ENCODE measurements at places on chromosomes 5 and 9.

DNA sequence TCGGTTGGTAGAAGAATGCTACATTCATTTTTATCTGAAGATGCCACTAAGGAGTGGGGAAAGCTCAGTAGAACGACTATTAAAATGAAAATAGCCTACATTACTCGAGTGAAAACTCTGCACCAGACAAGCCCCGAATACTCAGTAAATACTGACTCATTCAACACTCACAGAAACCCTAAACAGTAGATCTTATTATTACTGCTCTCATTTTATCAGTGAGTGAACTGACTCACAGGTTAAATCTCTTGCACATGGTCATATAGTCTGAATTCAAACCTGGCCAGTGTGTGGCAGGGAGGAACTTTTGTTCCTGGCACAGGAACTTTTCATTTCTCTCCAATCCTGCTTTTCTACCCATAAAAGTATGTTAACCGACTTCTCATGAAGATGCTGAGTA lies 9.6 kb upstream of the PAPPA start:
- DNase-seq, result no peak

DNA sequence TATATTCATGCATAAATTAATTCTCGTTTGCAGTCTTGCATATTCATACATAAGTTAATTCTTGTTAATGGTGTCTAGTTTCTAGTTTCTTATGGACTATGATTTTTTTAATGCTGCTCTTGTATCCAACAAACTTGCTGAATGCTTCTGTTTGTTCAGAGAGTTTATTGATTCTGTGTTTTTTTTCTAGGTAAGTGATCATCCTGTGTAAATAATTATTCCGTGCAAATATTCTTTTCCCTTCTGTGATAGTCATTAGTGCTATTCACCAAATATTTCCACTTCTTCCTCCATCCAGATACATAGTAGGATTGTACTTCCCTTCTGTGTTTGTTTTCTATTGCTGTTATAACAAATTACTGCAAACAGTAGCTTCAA lies 35.8 kb upstream of the SHISAL2B start:
- no peak for DNase-seq

DNA sequence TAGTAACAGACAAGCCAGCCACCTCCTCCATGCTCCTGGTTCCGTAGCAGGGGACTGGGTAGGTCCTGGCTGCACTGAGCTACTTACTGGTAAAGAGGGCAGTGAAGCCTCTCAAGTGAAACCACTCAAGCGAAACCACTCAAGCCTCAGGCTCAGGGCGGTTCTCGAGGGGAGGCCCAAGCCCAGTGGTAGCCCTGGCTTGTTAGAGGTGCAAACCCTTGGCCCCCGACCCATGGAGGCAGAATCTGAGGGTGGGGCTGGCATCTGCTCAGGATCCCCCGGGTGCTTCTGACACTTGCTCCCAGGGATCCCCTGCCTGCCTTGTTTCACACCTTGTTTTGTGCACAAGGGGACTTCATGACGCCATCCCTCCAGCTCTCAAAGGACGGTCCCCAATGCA lies 76.5 kb upstream of the OLFM1 start:
- no peak for DNase-seq

DNA sequence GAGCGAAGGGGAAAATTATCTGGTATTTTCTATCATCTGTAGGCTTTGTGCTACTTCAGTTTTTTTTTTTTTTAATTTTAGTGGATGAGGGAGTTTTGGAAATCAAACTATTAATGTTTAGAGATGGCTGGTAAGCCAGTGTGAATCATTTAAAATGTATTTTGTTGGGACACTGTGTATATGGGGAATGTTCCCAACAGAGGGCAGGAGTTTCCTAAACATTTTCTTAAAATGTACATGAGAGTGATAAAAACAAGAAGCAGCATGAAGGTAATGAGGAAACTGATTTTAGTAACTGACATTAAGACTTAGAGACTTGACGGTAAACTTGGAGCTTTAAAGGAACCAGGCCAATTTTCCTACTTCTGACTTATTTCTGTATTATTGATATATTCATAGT lies 68.2 kb upstream of the ITGA2 start:
- no peak for DNase-seq

GRCh38 chr5:78245136-78245535 lies 49.4 kb downstream of the AP3B1 start:
- no peak for DNase-seq

DNA sequence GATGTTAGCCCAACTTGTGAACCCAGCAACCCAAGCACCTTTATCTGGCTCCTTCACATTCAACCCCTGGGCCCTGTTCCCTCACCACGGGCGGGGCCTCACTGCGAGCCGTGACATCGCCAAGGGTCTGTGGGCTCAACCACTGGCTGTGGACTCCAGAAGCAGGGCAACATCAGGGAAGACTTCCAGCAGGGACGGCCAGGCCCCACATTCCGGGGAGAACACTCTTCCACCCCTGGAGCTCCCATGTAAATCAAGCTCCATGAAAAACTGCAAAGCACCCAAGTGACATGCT lies 175.3 kb downstream of the ERCC6L2 start:
- no peak for DNase-seq

GRCh38 chr5:150596826-150597225 lies 43.6 kb upstream of the SYNPO start:
- no peak for DNase-seq

DNA sequence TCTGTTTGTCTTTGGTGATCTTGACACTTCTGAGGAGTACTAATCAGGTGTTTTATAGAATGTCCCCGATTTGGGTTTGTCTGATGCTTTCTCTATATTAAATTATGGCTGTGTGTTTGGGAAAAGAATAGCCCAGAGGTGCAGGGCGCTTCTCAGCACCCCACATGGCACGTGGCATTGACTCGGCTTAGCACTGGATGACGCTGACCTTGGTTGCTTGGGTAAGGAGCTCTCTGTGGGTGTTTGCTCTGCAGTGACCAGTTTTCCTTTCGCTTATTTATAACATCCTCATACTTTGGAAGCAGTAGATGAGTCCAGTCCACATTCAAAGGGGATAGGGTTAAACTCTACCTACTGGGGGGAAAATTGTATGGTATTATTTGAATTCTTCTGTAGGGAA lies 12.5 kb upstream of the FAM120AOS start:
- no peak for DNase-seq

- DNase-seq, result no peak
Observed at GRCh38 chr9:70978085-70978484, 143.3 kb downstream of the TRPM3 start.

DNA sequence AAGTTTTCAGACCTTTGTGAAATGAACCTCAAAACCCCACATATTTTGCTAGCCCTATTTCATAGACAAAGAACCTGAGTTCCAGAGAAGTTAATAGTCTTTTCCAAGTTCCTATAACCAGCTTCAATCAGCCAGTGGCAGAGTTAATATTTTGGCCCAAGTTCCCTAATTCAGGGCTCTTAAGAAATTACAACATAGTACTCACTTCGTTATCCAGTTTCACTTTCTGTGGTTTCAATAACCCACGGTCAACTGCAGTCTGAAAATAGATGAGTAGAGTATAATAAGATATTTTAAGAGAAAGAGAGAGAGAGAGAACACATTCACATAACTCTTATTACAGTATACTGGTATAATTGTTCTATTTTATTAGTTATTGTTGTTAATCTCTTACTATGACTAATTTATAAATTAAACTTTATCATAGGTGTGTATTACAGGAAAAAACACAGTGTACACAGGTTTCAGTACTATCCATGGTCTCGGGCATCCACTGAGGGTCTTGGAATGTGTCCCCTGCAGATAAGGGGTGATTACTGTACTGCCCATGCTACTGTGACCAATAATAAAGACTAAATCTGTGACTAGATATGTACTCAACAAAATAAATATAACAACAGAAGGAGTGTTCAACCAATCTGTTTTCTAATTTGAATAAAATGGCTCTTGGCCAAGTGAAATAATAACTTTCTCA lies 9.3 kb upstream of the MYOT start:
- no peak for DNase-seq

DNA sequence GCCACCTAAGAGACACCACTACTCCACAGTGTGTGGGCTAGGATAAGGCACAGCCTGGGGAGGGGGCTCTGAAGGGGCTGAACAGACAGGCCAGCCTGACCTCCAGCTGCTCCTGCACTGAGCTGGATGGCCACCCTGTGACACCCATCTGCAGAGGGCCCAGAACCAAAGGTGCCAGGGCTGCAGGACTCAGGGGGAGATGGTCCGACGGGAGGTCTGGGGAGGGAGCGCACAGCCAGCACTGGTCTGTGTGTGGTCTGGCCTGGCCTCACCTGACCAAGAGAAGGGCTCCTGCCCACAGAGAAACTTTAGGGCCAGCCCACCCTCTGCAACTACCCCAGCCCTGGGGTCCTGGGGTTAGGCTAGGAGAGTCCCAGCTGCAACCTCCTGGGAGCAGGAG lies 789 bp downstream of the LTC4S start:
- DNase-seq, result no peak

- DNase-seq, result no peak
Observed at GRCh38 chr5:175060257-175060656, 335.9 kb downstream of the MSX2 start.

GRCh38 chr5:87361536-87362213 lies 51.1 kb downstream of the CCNH start:
- DNase-seq, result no peak

DNA sequence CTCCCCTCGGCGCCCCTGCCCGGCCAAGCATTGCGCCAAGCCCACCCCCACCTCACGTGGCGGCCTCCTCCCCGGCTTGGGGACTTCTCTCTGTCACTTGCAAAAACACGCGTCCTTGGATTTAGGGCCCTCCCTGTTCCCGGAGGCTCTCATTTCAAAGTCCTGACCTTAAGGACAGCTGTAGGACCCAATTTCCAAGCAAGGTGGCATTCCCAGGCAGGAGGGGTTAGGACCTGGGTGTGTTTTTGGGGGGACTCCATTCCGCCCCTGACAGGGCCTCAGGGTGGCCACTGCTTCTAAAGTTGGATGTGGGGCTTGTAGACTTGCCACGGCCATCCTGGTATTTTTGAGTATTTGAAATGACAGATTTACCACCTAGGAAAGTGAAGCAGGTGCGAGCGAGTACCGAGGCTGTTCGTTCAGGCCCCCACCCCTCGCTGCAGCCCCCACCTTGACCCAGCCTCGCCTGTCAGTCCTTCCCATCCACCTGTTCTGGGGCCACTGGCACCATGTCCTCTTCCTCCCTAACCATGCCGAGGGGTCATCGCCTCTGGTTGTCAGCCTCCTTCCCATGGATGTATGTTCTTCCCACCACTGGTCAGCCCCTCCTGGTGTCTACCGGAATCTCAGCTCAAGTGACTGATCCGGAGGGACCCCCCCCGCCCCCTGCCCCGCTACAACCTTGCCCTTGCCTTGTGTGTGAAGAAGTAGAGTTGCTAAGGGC lies 52.4 kb downstream of the MRPL36 start:
- DNase-seq, result no peak

GRCh38 chr9:748861-749497 lies 92.5 kb upstream of the DMRT1 start:
- no peak for DNase-seq

GRCh38 chr9:4879115-4879558 lies 86.4 kb downstream of the RCL1 start:
- no peak for DNase-seq

DNA sequence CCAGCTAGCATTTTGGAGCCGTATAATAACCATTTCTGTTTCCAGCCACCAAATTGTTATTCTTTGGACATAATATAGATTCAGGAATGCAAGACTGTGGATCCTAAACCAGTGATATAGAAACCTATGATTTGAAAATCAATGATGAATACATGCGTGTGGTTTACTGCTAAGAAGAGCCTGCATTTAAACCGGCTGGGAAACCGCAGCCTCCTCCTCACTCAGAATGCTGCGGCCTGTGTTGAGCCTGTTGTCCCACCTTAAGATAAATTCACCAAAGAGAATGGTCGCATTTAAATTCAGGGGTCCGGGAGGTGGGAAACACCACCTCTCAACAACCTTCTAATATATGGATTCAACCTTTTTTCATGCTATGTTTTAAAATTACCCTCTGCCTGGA lies 148.0 kb downstream of the MEF2C start:
- no peak for DNase-seq

DNA sequence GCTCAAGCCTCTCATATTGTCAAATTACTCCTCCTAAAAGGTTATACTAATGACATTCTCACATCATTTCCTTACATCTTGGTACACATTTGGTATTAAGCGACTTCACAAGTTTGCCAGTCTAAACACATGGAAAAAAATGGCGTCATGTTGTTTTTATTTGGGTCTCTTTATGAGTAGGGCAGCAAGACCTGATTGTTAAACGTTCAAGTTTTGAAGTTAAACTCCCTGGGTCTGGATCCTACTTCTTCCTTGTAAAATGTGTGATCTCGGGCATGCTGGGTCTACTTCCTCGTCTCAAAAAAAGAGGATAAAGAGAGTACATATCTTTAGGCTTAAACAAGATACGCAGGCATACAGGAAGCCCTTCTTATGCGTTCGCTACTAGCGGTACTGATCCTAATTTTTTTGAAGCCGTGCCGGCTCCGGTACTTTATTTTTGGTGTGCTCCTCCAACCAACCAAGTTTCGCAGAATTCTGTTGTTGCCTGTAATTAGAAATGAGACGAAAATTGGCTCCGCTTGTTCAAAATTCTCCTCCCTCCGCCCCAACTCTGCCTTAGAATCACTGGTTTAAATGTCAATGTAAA lies 596 bp upstream of the CDC37L1 start:
- peak; percentile 72 for DNase-seq

- no peak for DNase-seq
Observed at GRCh38 chr5:65014769-65015168, 246.0 kb downstream of the CWC27 start.

DNA sequence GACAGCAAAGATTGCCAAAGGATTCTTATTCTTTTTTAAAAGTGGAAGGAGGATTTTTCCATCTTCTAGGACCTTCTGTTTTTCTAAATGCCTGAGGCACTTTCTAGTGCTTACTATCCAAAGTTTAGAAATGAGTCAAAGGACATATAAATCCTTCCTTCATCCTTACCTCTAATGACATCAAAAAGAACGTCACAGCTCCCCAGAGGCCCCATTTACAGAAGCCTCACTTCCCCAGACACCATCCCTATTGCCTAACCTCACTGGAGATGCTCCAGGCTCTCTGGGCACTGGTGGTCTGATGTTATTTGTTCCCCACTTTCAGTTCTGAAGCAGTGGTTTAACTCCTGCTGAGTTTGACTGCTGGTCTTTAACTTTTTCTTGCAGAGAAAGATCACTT lies 504.3 kb downstream of the AGTPBP1 start:
- DNase-seq, result no peak

GRCh38 chr9:121785673-121786542 lies 134.5 kb downstream of the DAB2IP start:
- peak; percentile 15 for DNase-seq
